ENCODE measurements at places on chromosomes 2 and 18. TPM values are rescaled to one million over a fixed set of nuclear protein-coding genes. Genes with fewer than 3 reads are reported as not detected.

Gene MBD5
- 65.6 TPM for total RNA-seq

Gene IMMT
- 90.1 TPM for total RNA-seq

Gene VWA3B
- 0.47 TPM for total RNA-seq

Gene C2orf69
- 14.3 TPM for total RNA-seq

Gene SALL3
- total RNA-seq: 0.51 TPM

DNA sequence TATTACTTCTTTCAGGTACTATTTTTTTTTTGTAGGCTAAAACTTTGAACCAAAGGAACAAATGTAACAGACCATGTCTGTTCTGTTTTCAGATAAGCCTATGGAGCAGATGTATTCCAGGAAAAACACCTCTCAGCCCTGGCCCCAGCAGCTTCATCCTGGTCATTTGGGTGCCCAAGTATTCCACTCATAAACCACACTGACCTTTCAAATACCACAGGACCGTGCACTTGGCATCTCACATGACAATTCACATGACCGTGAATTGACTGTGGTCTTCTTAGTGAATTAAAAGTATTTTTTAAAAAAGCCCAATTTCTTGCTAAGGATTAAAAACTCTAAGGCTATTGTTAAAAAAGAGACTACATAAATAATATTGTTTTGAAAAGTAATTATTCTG, 50.2 kb downstream of the SMIM21 start:
- H3K27me3 ChIP-seq: no peaks in the 10 kb centered on the region
- H3K4me3 ChIP-seq: no peak overlapping the region
- no peak for DNase-seq
- H3K4me1 ChIP-seq: peaks cover 12% of the 10 kb centered on the region
- H3K27ac ChIP-seq: no peak overlapping the region
- H3K36me3 ChIP-seq: no peaks in the 10 kb centered on the region

GRCh38 chr2:112290088-112290487, 14.7 kb downstream of the ZC3H6 start:
- no peaks in the 10 kb centered on the region for H3K36me3 ChIP-seq
- DNase-seq: no peak
- no peak overlapping the region for H3K4me3 ChIP-seq
- H3K27me3 ChIP-seq: no peaks in the 10 kb centered on the region
- H3K4me1 ChIP-seq: no peaks in the 10 kb centered on the region
- H3K27ac ChIP-seq: no peak overlapping the region

DNA sequence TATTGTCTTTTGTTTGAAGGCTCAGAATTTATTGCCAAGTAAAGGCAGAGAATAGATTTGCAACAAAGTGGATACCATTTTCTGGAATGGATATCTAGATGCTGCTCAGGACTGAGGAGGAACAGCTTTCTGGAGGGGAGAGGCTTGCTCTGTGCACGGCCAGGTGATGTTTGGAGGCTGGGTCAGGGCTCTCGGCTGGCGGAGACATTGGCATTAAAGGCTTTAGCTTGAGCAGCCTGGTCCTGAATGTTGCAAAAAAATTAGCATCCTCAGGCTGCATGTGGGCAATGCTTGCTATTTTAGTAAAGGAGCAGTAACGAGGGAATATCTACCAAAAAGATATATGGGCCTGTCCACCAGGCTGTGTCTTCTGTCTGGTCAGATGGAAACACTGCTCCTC, 20.4 kb downstream of the RNF144A start:
- no peak overlapping the region for H3K27ac ChIP-seq
- no peak for DNase-seq
- H3K36me3 ChIP-seq: peaks cover 22% of the 10 kb centered on the region
- peaks cover 11% of the 10 kb centered on the region for H3K4me1 ChIP-seq

DNA sequence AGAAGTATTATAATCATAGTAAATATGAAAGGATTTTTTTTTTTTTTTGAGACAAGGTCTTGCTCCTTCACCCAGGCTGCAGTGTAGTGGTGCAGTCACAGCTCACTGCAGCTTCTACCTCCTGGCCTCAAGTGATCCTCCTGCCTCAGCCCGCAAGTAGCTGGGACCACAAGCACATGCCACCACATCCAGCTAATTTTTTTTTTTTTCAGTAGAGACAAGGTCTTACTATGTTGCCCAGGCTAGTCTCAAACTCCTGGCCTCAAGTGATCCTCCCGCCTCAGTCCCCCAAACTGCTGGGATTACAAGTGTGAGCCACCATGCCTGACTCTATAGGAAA, 301.6 kb upstream of the STON1 start:
- no peak overlapping the region for H3K4me3 ChIP-seq
- no peak for DNase-seq
- H3K4me1 ChIP-seq: no peaks in the 10 kb centered on the region
- H3K27me3 ChIP-seq: no peaks in the 10 kb centered on the region
- no peak overlapping the region for H3K27ac ChIP-seq
- H3K36me3 ChIP-seq: no peaks in the 10 kb centered on the region

DNA sequence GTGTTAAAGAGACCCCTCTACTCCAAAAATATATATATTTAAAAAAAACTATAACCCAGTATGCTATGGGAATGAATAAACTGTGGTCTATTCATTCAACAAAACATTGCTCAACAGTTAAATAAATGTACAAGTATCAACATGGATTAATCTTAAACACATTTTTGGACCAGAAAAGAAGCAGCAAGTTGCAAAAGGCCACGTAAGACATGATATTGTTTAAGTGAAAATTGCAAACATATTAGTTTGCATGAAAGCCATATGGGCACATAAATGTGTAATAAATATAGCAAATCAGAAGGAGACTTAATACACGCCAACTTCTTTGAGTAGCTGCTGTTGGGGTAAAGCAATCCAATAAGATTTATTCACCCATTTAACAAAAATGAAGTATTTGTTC, 321.5 kb downstream of the FBXO15 start:
- no peaks in the 10 kb centered on the region for H3K36me3 ChIP-seq
- H3K4me1 ChIP-seq: peaks cover 2% of the 10 kb centered on the region
- no peak for DNase-seq
- no peak overlapping the region for H3K27ac ChIP-seq

DNA sequence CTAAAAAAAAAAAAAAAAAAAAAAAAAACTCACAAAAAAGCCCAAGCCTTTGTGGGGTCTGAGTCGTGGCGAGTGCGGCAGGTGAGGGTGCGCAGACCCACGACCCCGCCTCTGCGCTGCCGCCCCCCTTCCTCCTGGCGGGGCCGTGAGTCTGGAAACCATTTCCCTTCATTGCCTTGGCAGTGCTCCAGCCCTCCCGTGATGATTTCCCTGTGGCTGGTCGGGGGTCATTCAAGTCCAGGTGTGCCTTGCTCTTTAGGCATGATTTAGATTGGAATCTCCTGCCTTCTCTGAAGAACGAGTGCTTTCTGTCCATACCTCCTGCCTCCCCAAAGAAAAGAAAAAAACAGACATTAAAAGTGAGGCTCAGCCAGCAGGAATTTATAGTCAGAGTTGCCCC, 161.8 kb downstream of the FAM210A start:
- H3K27ac ChIP-seq: no peak overlapping the region
- no peak for DNase-seq
- no peaks in the 10 kb centered on the region for H3K27me3 ChIP-seq
- no peaks in the 10 kb centered on the region for H3K36me3 ChIP-seq
- H3K4me1 ChIP-seq: peaks cover 6% of the 10 kb centered on the region
- H3K4me3 ChIP-seq: no peak overlapping the region

DNA sequence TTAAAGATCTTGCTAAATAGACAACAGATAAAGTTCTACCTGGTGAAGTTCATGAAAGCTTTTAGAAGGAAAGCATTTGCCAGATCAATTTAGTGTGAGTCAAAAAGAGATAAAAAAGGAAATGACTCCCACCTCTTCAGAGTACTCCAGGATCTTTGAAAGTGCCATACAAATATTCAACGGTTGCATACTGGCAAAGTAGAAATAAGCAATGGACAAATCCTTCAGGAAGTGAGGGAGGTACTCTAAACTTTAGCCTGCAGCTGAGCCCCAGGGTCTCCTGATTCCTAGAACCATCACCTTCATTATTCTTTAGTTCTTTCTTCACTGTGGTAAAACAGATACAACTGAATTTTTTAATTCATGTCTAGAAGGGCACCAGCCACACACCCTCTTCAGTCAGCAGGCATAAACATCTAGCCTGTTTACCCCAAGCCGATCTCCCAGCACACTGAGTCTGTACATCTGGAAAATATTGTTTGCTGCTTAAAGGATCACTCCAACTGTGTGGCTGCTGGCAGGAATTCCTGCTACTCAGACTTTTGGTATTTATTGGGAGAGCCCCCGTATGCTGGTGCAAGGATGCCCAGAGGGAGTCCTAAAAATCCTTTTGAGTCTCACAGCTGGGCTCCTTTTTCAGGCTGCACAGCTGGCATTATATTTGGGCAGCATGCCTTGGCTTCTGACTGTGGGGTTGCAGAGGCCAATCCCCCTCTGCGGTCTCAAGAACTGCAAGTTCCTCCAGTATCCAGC, 72.3 kb upstream of the SESTD1 start:
- no peak for DNase-seq
- H3K4me3 ChIP-seq: no peak overlapping the region
- H3K27me3 ChIP-seq: no peaks in the 10 kb centered on the region
- no peak overlapping the region for H3K27ac ChIP-seq
- no peaks in the 10 kb centered on the region for H3K36me3 ChIP-seq

- H3K4me3 ChIP-seq: no peak overlapping the region
- H3K4me1 ChIP-seq: no peaks in the 10 kb centered on the region
- no peak for DNase-seq
- H3K27ac ChIP-seq: no peak overlapping the region
- H3K27me3 ChIP-seq: no peaks in the 10 kb centered on the region
- no peaks in the 10 kb centered on the region for H3K36me3 ChIP-seq
These were observed 46.5 kb upstream of the EPG5 start for GRCh38 chr18:46013484-46014189.

DNA sequence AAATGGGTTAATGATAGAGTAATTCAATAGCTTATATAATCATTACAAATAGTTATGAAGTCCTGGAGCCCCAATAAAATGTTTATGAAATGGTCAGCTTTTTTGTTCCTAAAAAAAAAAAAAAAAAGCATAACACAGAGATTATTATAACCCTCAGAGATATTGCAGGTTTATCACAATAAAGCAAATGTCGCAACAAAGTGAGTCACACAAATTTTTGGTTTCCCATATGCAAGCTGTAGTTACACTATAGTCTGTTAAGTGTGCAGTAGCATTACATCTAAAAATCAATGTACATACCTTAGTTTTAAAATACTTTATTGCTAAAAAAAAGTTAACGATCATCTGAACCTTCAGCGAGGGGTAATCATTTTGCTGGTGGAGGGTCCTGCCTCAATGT, 20.0 kb downstream of the WDFY1 start:
- DNase-seq: no peak
- peaks cover 9% of the 10 kb centered on the region for H3K4me1 ChIP-seq
- H3K36me3 ChIP-seq: peaks cover 11% of the 10 kb centered on the region
- H3K4me3 ChIP-seq: no peak overlapping the region

DNA sequence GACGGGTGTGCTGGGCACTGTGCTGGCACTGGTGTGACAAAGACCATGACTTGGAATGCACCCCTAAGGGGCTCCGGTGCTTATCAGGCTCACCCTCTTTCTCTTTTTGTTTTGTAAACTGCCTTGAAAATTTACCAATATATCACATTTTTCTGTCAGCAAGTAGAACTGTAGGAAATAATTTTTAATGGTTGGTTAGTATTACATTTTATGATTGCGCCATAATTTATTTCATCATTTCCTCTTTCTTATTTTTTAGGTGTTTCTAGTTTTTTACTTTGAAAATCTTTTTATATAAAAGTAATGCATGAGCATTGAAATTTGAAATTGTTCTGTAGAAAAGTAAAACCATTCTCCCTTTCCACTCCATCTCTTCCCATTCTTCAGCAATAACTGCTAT, 100.9 kb downstream of the MMADHC start:
- no peak overlapping the region for H3K4me3 ChIP-seq
- no peak overlapping the region for H3K27ac ChIP-seq
- H3K27me3 ChIP-seq: no peaks in the 10 kb centered on the region

DNA sequence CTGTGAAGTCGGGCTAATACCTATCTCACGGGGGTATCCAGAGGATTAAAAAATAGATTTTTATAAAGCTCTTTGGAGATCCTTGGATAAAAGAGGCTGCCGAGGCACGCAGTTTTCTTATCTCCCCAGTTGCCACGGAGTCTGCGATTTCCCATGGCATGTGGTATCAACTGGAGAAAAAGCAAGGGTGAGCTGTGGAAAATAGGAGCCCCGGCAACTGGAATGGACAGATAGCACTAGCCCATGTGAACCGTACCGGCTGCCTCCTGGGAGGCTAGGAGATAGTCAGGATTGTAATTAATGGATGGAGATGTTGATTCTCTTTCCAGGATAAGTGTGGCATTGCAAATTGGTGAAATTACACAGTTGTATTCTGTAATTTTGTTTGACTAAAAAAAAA, 407.6 kb upstream of the KCNH7 start:
- no peak for DNase-seq
- no peak overlapping the region for H3K4me3 ChIP-seq
- peaks cover 14% of the 10 kb centered on the region for H3K4me1 ChIP-seq
- H3K36me3 ChIP-seq: no peaks in the 10 kb centered on the region
- H3K27me3 ChIP-seq: no peaks in the 10 kb centered on the region
- no peak overlapping the region for H3K27ac ChIP-seq

- H3K4me1 ChIP-seq: peaks cover 2% of the 10 kb centered on the region
- DNase-seq: no peak
- no peaks in the 10 kb centered on the region for H3K27me3 ChIP-seq
- no peak overlapping the region for H3K27ac ChIP-seq
- no peak overlapping the region for H3K4me3 ChIP-seq
These were observed 360.7 kb downstream of the ZEB2 start for GRCh38 chr2:144159240-144159639.

- H3K4me1 ChIP-seq: no peaks in the 10 kb centered on the region
- no peak for DNase-seq
- H3K27me3 ChIP-seq: no peaks in the 10 kb centered on the region
- H3K4me3 ChIP-seq: no peak overlapping the region
These were observed 292.0 kb downstream of the ZNF804A start for GRCh38 chr2:184890311-184890710.

DNA sequence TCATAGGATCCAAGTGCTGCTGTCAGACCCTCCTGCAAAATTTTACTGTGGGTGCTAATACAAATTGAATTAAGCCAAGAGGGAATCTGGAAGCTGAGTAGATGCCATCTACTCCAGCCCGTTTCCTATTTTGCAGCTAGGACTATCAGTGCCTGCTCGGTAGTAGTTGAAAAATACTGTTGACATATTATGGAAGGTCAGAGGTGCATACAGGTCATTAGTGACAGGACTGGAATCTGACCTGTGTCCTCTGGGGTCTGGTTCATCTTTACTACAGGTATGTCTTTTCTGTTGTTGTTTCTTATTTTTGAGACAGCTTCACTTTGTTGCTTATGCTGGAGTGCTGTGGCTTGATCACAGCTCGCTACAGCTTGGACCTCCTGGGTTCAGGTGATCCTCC, 58.8 kb downstream of the MAP4K4 start:
- peaks cover 52% of the 10 kb centered on the region for H3K4me1 ChIP-seq
- H3K27ac ChIP-seq: peak overlapping the region; percentile 86
- H3K27me3 ChIP-seq: no peaks in the 10 kb centered on the region
- peaks cover 6% of the 10 kb centered on the region for H3K36me3 ChIP-seq

- H3K27ac ChIP-seq: no peak overlapping the region
- no peaks in the 10 kb centered on the region for H3K36me3 ChIP-seq
- DNase-seq: no peak
- no peaks in the 10 kb centered on the region for H3K27me3 ChIP-seq
These were observed 247.0 kb upstream of the SYT4 start for GRCh38 chr18:43524260-43524659.

- no peak overlapping the region for H3K4me3 ChIP-seq
- no peaks in the 10 kb centered on the region for H3K36me3 ChIP-seq
- H3K27me3 ChIP-seq: peaks cover 13% of the 10 kb centered on the region
- no peak for DNase-seq
These were observed 34.0 kb downstream of the LOXHD1 start for GRCh38 chr18:46622999-46623398.
